ENCODE measurements at places on chromosomes 5 and 9.

- no peak for DNase-seq
Observed at GRCh38 chr5:133121611-133122150, 69.9 kb downstream of the HSPA4 start.

DNA sequence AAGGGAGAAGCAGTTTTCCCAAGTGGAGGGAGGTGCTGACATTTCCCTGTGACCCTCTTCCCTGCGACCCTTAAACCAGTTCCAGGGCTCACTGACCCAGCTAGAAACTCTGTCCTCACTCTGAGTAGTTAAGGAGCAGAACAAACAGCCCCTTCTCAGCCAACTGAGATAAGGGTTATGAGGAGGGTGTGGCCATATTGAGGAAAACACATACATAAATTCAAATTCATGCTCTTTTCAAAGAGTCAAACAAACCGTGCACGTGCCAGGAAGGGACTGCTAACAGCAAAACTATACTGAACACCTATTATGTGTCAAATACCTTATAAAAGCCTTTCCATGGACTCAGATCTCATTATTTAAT lies 4.9 kb upstream of the AKNA start:
- no peak for DNase-seq

GRCh38 chr9:3397766-3398165 lies 128.0 kb downstream of the RFX3 start:
- no peak for DNase-seq

- no peak for DNase-seq
Observed at GRCh38 chr5:57738301-57738700, 255.7 kb upstream of the ACTBL2 start.

GRCh38 chr5:119168401-119168800 lies 97.5 kb downstream of the DMXL1 start:
- DNase-seq, result no peak

- DNase-seq, result no peak
Observed at GRCh38 chr5:175853573-175854230, 17.7 kb upstream of the CPLX2 start.

- no peak for DNase-seq
Observed at GRCh38 chr5:74316064-74316603, 324.4 kb downstream of the ENC1 start.

- DNase-seq, result no peak
Observed at GRCh38 chr9:114930056-114930812, at the start of gene TNFSF8. TSS of gene TNFSF8 (minus strand) at chr9:114930591. CDS start at chr9:114930303, 288 bp downstream.

GRCh38 chr5:72182686-72183085 lies 75.4 kb downstream of the MAP1B start:
- no peak for DNase-seq

- no peak for DNase-seq
Observed at GRCh38 chr5:95026718-95027117, 258.2 kb downstream of the MCTP1 start.

GRCh38 chr9:129886226-129887174 lies 51.2 kb downstream of the USP20 start:
- DNase-seq, result peak; percentile 36

- DNase-seq, result no peak
Observed at GRCh38 chr9:105833271-105833975, 139.1 kb downstream of the TMEM38B start.

DNA sequence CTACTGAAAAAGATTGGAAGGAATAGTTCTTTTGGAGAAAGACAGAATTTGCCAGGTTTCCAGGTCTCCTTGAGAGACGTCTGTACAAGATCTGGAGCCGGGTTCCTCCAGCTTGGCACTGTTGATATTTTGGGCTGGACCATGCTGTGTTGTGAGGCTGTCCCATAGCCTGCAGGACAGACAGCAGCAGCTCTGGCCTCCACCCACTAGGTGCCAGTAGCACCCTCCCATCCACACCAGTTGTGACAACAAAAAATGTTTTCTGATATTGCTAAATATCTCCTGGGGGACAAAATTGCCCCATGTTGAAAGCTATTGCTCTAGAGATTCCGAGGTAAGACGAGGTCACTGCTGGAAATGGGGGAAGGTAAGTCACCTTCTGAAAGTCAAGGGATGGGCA lies 287.7 kb upstream of the DAP start:
- DNase-seq, result no peak

GRCh38 chr9:72597601-72598000 lies 76.2 kb downstream of the TMC1 start:
- DNase-seq, result no peak

DNA sequence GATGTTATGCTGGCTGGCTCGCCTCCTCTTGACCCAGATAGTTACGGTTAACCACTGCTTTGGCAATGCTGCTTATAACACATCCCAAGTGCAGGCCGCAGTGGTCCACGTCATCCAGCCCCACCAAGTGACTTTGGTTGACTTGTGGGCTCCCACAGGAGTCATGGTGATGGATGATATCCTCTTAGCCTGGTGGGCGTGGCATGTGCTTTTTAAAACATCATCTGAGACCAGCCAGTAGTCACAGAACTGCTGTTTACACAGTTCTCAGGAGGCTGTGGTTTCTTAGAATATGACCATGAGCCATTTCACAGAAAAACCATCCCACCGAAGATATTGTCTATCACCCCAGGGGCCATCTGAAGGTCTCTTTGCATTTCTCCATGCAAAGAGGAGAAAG lies 216.9 kb downstream of the SH3GL2 start:
- no peak for DNase-seq

DNA sequence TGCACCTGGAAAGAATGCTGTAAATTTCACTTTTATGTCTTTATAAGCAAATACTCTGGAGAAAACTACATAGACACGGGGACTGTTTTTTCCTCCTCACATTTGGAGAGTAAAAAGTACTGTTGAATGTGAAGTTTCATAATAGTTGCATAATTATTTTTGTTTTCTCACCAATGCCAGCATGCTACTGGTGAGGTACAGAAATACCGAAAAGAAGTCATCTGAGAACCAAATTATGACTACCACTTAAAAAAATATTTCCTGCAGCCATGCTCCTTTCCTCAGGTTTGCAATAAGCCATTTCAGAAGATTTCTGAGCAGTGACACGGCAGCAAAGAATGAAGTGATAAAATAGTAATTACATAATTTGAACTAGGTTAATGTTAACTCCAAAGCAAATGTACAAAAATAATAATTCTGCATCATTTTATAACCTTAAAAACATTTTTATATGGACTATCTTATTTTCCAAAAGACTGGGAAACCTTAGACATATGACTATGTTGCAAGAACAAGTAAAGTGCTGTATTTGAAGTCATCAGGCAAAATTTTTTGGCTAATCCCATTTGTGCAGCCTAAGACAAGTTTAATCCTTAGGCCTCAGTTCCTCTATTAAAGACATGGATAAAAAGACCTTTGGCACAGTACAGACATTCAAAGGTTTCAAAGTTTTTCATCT lies 144.7 kb downstream of the PCSK1 start:
- DNase-seq, result no peak

DNA sequence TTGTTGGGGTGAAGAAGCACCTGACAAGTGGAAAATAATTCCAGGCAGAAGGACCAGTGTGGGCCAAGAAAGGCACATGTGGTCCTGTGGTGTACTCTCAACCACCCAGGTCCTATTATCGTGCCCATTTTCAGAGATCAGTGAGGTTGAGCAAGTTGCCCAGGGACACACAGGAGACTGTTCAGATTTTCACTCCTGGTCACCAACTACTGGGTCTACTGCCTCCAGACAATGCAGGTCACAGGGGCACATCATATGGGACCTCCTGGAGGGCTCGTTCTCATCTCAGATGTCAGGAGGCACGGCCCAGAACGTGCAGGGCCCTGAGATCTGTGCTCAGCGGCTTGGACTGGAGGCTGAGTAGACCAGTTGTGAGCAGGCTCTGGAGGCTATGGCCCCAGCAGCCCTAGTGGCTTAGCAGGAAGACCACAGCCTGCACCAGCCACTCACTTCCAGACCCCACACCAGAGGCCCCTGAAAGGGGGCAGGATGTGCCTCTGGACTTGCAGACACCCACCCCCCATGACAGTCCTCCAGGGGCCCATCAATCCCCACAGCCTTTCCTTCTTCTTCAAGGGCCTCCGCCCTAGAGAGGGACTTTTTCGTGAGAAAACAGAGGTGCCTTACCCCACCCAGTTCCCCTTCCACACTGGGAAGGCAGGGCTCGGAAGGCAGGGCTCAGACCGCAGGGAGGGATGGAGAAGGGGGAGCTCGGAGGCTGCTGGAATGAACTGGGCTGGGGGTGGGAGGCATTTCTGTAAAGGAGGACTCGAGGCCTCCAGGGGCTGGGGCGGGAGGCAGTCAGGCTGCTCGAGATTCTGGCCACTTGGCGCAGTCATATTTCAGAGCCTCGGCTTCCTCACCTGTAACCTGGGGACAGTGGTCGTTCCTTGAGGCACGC lies 82.7 kb upstream of the NEURL1B start:
- DNase-seq, result no peak

DNA sequence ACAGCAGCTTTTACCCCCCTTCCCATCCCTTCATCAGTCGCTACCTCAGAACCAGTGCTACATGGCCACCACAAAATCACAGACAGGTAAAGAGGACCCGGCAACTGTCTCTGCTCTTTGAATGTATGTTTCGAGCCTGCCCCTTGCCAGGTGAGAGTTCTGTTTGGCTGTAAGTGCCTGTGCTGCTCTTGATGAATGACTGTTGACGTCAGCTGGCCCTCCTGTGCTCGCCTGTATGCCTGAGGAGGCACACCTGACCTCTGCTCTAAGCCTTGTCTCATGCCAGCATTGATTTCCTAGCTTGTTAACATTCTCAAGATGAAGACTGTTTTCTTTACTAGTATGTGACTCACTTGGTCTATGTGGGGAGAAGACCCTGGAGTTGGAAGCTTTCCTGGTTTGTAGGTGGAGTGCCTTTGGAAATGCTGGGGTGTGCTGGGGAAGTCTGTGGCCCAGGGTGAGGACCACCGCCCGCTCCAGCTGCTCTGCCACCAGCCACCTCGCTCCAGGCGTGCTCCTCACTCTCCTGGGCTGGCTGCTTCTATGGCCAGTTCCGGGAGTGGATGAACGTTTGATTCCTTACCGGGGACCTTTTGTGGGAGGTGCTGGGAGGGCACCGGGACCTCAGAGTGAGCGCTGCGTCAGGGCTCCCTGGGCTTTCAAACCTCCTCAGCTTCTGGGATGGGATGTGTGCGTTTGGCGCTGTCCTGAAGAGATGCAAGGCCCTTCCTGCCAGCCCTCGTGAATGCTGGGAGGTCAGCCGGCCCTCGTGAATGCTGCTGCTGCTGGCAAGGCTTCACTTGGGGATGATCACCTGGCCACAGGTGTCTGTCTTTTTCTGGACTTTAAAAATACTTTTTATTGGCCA lies 109.9 kb downstream of the EHMT1 start:
- DNase-seq, result no peak

DNA sequence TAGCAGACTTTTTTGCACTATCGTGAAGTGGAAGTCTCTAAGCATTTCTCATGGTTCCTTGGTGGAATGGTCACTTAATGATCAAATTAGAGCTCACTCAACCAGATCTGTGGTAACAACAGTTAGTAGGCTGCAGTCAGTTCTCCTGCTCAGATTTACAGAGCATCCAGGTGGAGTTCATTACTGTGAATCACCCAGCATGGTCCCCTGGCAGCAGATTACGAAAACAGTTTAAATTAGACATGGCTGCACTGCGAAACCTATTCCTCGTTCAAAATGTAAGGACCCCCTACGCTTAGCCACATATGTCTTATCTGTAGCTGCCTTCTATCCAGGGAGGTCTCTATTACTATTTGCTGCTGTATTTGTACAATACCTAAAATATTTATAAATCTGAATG lies 823.6 kb upstream of the ARRDC3 start:
- no peak for DNase-seq

- no peak for DNase-seq
Observed at GRCh38 chr9:77614645-77615044, 33.5 kb downstream of the GNA14 start.

DNA sequence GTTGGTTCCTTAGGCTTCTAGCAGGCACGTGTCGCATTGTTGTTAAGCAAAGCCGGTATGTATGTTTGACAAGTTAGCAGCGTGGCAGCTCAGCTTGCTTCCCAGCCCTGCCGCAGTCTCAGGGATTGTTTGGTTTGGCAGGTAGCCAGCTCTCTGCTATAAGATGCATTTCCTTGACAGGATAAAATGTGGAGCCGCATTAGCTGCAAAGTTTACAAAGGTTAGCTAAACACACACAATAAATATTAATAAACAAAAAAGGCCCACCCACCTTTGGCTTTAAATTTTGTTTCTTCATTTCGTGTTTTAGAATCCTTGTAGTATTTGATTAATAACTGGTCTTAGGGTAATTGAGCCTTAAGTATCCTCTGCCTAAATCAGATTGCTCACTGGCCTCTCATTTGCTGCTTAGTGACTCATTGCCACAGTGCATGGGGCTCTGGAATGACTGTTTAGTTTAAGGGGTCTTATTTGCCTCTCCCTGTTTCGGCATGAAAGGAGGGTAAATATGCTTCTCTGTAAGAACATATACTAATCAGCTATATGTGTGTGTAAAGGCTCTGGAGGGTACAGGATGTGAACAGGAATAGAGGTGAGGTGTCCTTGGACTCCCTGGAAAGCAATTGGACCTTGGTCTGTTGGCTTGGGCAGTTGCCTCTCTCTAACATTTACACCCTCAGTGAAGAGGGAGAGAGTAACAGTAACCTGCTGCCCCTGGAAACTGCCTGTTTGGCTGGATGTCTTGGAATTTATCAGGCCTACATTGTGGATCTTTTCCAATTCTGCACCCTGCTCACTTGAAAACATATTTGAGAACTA lies 122.0 kb downstream of the GDNF start:
- DNase-seq, result no peak

DNA sequence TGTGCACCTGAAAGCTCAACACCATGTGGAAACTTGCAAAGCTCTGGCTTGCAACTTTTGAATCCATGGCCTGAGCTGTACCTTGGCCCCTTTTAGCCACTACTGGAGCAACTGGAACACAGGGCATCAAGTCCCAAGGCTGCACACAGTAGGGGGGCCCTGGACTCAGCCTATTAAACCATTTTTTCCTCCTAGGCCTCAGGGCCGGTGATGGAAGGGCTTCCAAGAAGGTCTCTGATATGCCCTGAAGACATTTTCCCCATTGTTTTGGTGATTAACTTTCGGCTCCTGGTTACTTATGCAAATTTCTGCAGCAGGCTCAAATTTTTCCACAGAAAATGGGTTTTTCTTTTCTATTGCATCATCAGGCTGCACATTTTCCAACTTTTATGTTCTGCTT lies 22.7 kb upstream of the PRLR start:
- no peak for DNase-seq

DNA sequence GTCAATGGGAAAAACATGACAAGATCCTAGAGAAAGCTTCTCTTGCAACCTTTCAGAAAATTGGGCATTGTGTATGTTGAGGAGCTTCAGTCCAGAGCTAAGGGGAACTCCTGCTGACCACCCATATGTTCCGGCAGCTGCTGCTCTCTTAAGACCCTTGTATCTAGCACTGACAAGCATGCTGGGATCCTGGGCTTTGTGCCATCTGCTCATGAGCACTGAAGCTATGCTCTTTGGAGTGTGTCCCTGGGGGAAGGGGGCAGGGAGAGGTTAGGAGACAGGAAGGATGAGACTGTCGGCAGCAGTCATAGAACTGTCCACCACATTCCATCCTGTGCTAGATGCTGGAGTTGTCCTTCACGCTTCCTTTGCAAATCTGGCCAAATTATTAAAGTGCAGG lies 109.3 kb downstream of the JAKMIP2 start:
- DNase-seq, result no peak

GRCh38 chr5:158473016-158473635 lies 614.2 kb upstream of the CLINT1 start:
- DNase-seq, result no peak

- DNase-seq, result no peak
Observed at GRCh38 chr5:173093606-173094005, 37.5 kb downstream of the CREBRF start.
